ENCODE measurements at places on chromosomes 5 and 9.
A peak's percentile ranks its signal among the peaks of the same experiment; 100 is the strongest.

DNA sequence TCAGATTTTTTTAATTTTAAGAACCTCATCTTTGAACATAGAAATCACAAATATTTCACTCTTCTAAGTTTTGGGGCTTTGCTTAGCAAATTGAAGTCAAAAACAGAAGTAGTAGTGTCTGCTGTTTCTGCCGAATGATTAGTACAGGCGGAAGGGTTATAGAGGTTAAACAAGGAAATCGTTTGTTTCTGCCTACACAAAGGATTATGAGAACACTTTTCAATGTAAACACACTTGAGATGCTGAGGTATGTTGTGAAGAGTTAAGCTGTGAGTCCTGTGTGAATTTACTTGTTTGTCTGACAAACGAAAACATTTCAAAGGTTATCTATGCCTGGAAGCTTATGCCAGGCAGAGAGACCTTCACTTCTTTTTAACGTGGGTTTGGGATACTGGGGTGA lies 224.8 kb downstream of the CETN3 start:
- no peak for DNase-seq

- no peak for DNase-seq
Observed at GRCh38 chr9:81953096-81953495, 9.8 kb downstream of the SPATA31D3 start.

- DNase-seq, result peak; percentile 22
Observed at GRCh38 chr9:1979741-1980367, 35.3 kb upstream of the SMARCA2 start.

- no peak for DNase-seq
Observed at GRCh38 chr5:150181766-150182545, 7.9 kb upstream of the SLC6A7 start.

DNA sequence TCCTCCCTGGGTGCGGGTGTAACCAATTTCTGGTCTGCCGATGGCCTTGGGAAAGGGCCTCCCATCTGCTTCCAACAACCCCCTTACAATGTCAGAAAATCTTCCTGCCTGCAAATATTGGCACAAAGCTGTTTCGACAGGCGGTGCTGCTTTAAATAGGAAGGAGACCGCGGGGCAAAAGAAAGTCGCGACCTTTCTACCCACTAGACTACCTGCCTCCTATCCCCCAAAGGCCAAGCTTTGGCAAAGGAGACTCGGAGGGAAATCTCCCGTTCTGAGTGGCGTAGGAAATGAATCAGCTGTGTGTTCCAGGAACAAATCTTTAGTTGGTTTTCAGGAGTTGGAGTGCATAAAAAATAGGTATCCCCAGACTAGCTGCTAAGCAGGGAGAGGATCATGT lies 36.8 kb upstream of the NFIB start:
- no peak for DNase-seq

DNA sequence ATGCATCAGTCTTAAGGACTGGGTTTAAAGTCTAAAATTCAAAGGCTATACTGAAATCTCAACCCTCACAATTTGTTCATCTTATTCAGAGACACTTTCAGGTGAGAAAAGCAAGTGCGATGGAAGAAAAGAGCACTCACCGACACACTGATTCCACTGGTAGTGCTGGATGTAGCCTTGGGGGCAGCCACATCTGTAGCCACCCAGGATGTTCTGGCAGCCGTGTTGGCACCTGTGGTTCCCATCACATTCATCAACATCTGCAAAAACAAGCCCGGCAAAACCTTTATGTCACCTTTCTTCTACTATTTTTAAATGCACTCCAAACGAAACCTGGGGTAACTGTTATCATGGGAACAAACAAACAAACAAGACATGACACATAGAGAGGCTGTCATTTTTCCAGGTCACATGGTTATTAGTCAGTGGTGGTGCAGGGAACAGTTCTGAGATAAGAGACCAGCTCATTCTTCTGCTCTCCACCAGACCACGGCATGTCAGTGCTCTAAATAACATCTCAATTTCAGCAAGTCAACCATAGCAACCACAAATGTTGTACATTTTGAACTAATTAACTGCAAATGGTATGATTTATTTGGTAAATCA lies 188.4 kb downstream of the SLC12A2 start:
- no peak for DNase-seq

DNA sequence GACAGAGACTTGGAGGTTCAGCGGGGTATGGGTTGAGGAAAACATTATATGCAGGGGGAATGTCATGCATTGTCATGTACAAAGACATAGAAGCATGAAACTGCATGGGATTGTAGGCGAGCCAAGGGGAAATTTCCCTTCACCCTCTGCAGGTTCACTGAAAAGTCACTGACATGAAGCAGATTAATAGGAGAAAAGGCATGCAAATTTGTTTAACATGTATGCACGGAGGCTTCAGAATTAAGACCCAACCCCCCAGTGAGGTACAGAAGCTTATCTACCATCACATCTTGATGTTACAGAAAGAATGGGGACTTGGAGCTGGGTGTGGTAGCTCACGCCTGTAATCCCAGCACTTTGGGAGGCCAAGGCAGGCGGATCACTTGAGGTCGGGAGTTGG lies 18.5 kb downstream of the NIM1K start:
- no peak for DNase-seq

- DNase-seq, result no peak
Observed at GRCh38 chr9:93598647-93599241, 22.4 kb downstream of the PHF2 start.

DNA sequence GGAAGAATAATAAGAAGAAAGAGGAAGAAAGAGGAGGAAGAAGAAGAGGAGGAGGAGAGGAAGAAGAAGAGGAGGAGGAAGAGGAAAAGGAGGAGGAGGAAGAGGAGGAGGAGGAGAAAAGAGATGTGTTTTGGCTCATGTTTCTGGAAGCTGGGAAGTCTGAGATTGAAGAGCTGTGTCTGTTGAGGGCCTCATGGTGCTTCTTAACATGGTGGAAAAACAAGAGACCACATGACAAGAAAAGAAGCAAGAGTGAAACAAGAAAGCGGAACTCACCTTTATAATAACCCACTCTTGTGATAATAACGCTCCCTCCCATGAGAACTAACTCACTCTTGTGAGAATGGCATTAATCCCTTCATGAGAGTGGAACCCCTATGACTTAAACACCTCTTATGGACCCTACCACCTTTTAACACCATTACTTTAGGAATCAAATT lies 36.1 kb upstream of the RANBP6 start:
- no peak for DNase-seq

- no peak for DNase-seq
Observed at GRCh38 chr5:56054666-56055065, 59.9 kb upstream of the IL6ST start.

DNA sequence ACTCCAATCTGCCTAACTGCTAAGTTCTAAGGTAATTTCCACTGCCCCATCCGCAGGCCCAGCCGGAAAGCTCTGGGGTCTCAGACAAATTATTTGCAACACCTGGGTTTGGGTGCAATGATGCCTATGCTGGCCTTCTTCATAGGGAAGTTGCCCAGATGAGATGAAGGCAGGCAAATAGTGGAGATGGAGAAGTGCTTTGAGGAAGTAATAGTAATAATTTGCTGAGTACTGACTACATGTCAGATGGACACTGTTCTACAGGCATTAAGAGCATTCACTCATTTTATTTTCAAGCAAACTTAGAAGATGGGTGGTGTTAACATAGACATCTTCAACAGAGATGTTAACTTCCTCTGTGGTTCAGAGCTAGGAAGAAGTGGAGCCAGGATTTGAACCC lies 3.8 kb downstream of the PCDH12 start:
- no peak for DNase-seq

GRCh38 chr9:79567671-79568098 lies 4.1 kb upstream of the TLE4 start:
- DNase-seq, result no peak

DNA sequence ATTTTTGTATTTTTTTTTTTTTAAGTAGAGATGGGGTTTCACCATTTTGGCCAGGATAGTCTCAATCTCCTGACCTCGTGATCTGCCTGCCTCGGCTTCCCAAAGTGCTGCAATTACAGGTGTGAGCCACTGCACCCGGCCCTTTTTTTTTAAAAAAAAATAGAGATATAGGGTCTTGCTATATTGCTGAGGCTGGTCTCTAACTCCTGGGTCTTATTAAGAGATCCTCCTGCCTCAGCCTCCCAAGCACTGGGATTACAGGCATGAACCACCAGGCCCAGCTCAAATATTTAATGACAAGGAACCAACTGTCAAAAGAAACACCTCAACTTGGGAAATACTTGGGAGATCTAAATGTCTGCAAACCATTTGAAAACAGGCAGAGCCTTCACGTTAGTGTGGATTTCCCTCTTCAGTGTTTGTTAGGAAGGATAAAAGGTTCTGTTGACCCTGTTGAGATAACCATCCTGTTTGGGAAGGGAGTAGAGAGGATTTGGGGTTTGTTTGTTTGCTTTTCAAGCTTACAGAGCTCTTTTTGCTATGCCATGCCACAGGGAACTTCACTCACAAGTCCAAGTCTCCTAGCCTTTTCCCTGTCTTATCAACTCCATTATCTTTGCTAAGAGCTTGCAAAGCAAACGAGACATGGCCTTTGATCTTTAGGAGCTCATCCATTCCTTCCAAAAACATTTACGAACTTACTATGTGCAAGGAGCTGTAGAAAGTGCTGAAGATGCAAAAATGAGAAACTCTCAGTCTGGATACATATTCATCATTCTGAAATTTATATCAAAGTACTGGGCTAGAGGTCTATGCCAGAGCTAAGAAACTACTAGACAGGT lies 7.5 kb downstream of the FAXDC2 start:
- DNase-seq, result no peak

DNA sequence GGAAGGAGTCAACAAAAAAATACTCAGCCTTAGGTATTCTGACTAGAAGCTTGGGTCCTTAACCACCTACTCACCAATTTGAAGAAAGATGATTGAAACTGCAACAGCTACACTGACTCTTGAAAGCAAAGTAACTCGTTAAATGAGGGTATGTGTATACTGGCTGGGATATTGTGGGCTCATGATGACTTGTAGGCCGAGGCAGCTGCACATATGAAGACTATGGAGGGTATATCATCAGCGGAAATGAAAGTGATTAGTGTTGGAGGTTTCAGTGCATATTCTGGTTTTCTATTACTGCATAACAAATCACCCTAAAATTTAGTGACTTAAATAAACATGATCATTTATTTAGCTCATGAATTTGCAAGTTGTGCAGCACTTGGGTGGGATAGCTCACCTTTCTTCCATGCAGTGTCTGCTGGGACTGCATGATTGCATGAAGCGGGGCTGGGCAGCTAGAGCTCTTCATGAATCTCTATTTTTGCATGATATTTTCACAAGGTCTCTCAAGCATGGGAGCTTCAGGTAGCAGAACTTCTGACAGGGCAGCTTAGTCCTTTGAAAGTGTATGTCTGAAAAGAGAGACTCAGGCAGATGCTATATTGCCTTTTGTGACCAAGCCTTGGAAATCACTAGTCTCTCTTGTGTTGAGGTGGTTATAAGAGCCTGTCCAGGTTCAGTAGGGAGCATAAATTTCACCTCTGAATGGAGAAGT lies 96.1 kb upstream of the CDKN2B start:
- DNase-seq, result no peak

GRCh38 chr5:166716856-166717492 lies 1574.5 kb upstream of the WWC1 start:
- DNase-seq, result no peak

DNA sequence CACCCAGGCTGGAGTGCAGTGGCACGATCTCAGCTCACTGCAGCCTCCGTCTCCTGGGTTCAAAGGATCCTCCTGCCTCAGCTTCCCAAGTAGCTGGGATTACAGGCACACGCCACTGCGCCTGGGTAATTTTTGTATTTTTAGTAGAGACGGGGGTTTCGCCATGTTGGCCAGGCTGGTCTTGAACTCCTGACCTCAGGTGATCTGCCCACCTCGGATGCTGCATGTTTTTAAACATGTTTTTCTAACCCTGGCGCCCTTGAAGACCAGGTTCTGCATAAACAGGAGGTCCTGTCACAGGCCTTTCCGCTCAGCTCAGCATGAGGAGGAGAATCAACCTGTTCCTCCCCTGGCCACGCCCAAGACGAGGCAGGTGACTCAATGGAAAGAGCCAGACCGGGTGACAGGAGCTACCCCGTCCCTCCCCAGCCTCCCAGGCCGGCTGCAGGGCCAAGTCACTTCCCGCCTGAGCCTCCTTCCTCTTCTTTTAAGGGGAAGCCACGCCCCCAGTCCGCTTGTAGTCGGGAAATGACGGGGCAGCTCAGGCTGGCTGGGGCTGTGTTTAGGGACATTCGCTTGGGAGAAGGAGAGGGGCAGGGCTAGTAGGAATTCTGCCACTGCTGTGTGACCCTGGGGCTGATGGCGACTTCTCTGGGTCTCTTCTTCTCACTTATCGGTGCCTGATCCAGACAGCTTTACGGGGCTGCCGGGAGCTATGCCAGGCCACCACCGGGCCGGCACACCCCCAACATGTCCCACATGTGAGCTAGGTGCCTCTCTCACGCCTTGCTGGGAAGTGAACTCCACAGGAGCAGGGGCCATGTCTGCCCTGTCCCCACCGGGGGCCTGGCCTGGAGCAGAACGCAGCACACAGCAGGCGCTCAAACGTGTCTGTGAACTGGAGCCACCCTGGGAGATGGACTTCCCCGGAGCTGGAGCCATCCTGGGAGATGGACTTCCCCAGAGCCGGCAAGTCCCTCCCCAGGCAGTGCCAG lies 6.1 kb downstream of the NOTCH1 start:
- no peak for DNase-seq

- DNase-seq, result no peak
Observed at GRCh38 chr9:107348836-107349235, 65.8 kb downstream of the RAD23B start.

DNA sequence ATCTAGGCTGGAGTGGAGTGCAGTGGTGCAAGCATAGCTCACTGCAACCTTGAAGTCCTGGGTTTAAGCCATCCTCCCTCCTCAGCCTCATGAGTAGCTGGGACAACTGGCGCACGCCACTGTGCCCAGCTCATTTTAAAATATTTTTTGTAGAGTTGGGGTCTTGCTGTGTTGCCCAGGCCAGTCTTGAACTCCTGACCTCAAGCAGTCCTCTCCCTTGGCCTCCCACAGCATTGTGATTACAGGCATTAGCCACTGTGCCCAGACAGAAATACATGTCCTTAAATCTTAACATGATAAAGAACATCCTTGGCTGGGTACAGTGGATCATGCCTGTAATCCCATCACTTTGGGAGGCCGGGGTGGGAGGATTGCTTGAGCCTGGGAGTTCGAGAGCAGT lies 6.7 kb downstream of the ZNF483 start:
- no peak for DNase-seq

- DNase-seq, result no peak
Observed at GRCh38 chr9:4937446-4937845, 47.6 kb upstream of the JAK2 start.

DNA sequence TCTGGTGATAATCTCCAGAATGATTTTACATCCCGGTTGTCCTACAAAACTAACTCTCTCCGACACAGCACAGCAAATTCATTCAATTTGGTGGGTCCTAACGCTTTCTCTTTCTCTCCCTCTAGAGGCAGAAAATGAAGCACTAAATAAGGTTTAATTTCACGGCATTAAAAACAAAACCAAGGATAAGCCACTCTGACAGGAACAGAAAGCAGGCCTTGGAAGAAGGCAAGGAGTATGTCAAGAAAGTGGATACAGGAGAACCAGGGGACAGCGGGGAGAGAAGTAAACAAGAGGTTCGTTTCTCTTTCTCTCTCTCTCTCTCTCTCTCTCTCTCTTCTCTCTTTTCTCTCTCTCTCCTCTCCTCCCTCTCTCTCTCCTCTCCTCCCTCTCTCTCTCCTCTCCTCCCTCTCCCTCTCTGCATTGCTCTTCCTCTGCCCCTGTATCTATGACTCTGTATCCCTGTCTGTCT lies 49.8 kb downstream of the EBF1 start:
- DNase-seq, result peak; percentile 76

GRCh38 chr5:14504816-14505215 lies 76.8 kb upstream of the OTULINL start:
- no peak for DNase-seq
